Suppressor macrophage treated with lipopolysaccharide for 1 hour (primary cell): ENCODE measurements at places on chromosomes 5 and 9.

GRCh38 chr9:69472101-69472620, 147.1 kb downstream of the ENTREP1 start:
- DNase-seq, result no peak

DNA sequence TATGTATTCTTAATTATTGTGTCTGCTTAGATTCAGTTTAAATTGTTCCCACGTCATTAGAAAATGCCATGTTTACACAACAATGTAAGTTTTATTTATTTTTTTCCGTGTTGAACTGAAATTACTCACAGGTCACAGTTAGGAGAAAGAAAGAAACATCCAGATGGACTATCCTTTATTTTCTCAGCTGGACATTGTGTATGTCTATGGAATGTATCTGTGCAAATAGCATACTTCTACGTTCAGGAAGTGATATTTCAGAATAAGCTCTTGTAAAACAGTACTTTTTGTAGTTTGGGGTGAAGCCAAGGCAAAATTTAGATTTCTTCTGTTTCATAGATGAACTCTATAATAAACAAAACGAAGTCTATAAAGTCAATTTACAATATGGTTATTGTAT, 249.0 kb upstream of the ZNF608 start:
- no peak for DNase-seq

- no peak for DNase-seq
Measured at GRCh38 chr5:77486344-77486962, 5.7 kb downstream of the WDR41 start.

GRCh38 chr5:1374030-1374678, 29.3 kb upstream of the CLPTM1L start:
- no peak for DNase-seq

DNA sequence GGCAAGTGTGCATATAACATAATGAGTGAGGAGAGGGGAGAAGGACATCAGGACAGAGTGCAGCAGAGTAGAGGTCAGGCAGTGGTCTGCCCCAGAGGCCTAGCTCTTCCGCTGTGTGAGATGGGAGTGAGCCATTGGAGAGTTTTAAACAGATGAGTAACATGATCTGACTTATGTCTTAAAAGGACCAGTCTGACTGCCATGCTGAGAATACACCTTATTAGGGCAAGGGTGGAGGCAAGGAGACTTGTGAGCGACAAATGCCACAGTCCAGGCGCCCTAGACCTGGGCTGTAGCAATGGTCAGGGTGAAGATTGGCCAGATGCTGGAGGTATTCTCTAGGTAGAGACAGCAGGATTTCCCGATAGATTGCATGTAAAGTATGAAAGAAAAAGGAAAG, 83.1 kb downstream of the WWC1 start:
- no peak for DNase-seq

DNA sequence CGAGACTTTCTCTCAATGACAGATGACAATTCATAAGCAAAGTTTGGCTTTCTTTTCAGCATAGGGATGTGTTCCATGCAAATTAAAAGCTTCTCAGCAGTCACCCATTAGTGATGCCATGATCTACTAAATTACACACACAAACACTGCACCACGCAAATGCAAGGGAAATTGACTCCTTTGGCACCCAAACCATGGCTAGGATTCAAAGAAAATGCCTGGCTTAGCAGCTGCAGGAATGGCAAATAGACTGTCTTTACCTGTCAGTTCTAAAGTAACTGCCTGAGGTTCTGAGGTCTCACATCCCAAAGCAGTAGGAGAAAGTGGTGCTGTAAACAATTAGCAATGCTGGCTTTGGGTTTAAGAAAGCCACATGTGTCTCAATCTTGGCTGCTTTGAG, 108.6 kb upstream of the ATP10B start:
- no peak for DNase-seq
